ENCODE measurements at places on chromosomes 2 and 18. TPM values are rescaled to one million over a fixed set of nuclear protein-coding genes. Genes with fewer than 3 reads are reported as not detected.

TNFRSF11A gene
- total RNA-seq = 2.3 TPM

MLPH gene
- total RNA-seq = 24.7 TPM

IL36G gene
- not detected for total RNA-seq

GLI2 gene
- total RNA-seq = 9.8 TPM

KLHL41 gene
- total RNA-seq = 0.38 TPM

STAT4 gene
- 11.6 TPM for total RNA-seq

KLHL29 gene
- total RNA-seq = 2.9 TPM

DCAF17 gene
- total RNA-seq = 32.4 TPM

Measured in regular cardiac myocyte (primary cell).